Lower lobe of right lung (tissue), 2 donors: ENCODE measurements at places on chromosomes 5 and 9. TPM values are rescaled to one million over a fixed set of nuclear protein-coding genes. Genes with fewer than 3 reads are reported as not detected.

The NIPAL4 gene
- not detected for total RNA-seq

The KIF12 gene
- total RNA-seq = 4.8 TPM

The SIT1 gene
- 1.5 TPM for total RNA-seq

The ANKDD1B gene
- total RNA-seq = 4.3 TPM

The MYOZ3 gene
- total RNA-seq = 0.92 TPM

The WHRN gene
- total RNA-seq = 6.2 TPM

The TNFSF8 gene
- 3.5 TPM for total RNA-seq

The MEIKIN gene
- not detected for total RNA-seq

The HK3 gene
- total RNA-seq = 61.2 TPM

The AK8 gene
- total RNA-seq = 6.1 TPM

The EPB41L4A gene
- total RNA-seq = 44.8 TPM

The TERT gene
- not detected for total RNA-seq

The TMEM161B gene
- total RNA-seq = 21.2 TPM

The PCDHGB2 gene
- 3.7 TPM for total RNA-seq

The NMUR2 gene
- total RNA-seq = not detected

The PTPN3 gene
- total RNA-seq = 13.4 TPM

The RUFY1 gene
- total RNA-seq = 58.8 TPM

The ARPC5L gene
- 33.2 TPM for total RNA-seq

The KIAA0825 gene
- 5.5 TPM for total RNA-seq

The FAM221B gene
- total RNA-seq = 0.32 TPM

The FREM1 gene
- 4.3 TPM for total RNA-seq

The LHX3 gene
- total RNA-seq = not detected

The STKLD1 gene
- total RNA-seq = 1.6 TPM

The FABP6 gene
- 4.9 TPM for total RNA-seq

The SLC36A2 gene
- total RNA-seq = not detected

The MEGF9 gene
- total RNA-seq = 71.1 TPM

The ECSCR gene
- 48.8 TPM for total RNA-seq

The AGXT2 gene
- total RNA-seq = not detected

The UNC5A gene
- total RNA-seq = 0.21 TPM

The GPBP1 gene
- total RNA-seq = 70.6 TPM

The C9 gene
- 0.27 TPM for total RNA-seq
